BE2C (cell line): ENCODE measurements at places on chromosomes 11 and 22.

GRCh38 chr11:28913883-28914282 lies 805.7 kb downstream of the METTL15 start:
- peak; percentile 34 for DNase-seq

DNA sequence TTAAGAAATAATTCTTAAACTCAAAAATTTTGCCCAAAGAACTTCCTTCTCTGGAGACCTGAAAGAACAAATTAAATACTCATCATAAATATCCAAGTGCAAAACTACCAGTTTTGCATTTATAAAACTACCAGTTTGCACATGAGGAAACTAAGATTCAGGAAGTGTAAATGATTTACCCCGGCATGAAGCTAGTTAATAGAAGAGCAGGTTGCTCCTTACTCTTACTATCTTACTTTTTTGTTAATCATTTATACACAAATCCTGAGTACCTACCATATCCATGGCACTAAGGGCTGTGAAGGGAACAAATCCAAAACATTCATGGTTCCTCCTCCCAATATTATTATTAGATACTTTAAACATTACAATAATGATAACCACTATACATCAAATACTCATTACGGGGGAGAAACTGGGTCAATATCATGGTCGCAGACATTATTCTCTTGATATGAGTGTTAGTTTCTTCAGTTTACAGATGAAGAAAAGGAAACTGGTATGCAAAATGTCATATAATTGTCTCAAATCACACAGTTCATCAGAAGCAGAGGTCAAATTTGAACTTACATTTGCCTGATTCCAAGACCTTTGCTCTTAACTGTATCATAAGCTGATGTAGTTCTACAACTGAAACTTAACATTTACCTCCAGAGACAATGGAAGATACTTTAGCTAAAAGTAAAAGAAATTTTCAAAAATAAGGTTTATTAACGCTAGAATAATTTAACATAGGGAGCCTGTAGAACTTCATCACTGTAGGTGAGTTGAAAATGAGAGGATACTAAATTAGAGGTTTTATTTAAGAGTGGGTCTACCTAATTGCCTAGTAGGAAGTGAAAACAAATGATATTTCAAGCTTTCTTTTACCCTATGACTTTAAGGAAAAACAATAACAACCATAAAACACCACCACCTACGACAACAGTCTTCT lies 74.5 kb downstream of the FAM76B start:
- no peak for DNase-seq

DNA sequence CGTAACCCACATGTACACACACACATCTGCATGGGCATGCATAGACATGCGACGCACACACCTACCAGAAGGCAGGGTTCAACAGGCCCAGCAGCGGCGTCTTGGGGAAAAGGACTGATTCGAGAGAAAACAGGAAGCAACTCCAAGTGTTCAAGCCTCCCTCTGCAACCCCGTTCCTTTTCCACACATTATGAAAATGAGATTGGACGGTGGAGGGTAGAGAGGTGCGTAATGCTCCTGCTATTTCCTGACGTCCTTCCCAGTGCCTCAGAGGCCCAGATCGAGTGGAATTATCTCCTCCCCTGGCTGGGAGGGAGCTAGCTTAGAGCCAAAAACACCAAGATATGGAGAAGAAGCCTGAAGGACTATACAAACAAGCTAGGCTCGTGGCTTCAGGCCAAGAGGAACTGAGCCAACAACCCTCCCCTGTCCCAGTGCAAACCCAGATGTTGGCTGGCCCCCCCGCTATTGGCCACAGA lies 289.2 kb downstream of the MN1 start:
- DNase-seq, result no peak

- DNase-seq, result peak; percentile 3
These were observed 852.1 kb upstream of the LRRC4C start for GRCh38 chr11:42311514-42311913.

DNA sequence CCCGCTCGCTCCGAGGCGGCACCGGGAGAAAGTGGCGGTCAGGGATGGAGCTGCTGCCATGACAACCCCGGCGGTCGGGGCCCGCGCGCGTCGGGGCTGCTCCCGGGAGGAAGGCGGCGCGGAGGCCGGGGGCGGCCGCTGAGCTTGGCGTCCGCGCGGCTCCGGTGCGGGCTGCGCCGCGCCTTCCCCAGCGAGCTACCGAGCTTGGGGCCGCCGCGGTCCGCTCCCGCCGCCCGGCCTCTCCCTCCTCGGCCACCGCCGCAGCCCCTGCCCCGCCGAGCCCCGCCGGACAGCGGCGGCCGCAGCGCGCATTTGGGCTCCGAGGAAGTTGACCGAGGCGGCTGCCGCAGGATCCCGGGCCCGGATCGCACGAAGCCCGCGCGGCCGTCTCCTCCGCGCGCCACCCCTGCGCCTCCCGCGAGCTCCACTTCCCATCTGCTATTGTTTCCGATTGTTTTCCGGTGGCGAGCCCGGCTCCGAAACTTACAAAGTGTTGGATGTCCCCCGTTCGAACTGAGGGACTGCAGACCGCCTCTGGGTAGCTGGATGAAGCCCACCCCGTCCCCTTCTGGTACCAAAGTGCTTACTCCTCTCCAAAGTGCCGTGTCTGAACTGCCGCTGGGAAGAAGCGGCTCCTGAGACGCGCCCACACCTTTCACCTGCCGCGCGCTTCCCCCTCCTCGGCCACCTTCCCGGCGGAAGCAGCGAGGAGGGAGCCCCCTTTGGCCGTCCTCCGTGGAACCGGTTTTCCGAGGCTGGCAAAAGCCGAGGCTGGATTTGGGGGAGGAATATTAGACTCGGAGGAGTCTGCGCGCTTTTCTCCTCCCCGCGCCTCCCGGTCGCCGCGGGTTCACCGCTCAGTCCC lies 540.3 kb downstream of the NTM start:
- DNase-seq, result no peak

DNA sequence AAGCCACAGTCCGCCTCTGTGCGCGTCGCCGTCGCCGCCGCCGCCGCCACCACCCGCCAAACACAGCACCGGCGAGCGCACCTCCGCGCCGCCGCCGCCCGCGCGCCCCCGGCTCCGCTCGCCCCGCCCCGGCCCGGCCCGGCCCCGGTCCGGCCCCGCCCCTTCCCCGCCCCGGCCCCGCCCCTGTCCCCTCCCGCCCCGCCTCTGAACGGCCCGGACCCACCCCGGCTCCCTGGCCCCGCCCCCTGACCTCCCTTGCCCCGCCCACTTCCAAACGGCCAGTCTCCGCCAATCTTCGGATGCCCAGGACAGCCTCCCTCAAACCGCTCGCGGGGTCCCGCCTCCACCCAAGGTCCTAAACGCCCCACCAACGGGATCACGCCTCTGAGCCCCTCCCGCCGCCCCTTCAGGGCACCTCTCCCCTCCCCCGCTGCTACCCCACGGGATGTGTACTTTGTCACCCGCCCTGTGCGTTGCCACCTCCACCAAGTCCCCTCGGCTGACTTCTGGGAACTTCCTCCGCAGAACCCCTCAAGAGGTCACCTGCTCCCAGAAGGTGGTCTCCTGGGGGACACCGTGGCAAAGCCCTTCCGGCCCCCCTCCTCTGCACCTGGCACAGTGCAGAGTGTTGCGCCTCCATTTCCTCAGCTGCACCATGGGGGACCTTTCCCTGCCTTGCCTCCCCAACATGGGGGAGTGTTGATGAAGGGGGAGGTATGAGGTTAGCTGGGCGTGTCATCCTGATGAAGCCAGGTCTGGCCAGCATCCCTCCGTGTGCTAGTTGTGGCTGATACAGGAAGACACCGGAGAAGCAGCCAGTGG lies at the start of gene KIAA0930:
Gene KIAA0930 (minus strand): TSS at position 85 of the 822 bp plus-strand sequence. CDS start 191 bp downstream, outside the sequence.
- DNase-seq, result peak; percentile 81

GRCh38 chr11:129451524-129451923 lies 75.9 kb downstream of the BARX2 start:
- no peak for DNase-seq

- no peak for DNase-seq
These were observed 4.3 kb downstream of the BCO2 start for GRCh38 chr11:112179601-112180000.

GRCh38 chr11:94700622-94701021 lies 67.5 kb upstream of the AMOTL1 start:
- no peak for DNase-seq

DNA sequence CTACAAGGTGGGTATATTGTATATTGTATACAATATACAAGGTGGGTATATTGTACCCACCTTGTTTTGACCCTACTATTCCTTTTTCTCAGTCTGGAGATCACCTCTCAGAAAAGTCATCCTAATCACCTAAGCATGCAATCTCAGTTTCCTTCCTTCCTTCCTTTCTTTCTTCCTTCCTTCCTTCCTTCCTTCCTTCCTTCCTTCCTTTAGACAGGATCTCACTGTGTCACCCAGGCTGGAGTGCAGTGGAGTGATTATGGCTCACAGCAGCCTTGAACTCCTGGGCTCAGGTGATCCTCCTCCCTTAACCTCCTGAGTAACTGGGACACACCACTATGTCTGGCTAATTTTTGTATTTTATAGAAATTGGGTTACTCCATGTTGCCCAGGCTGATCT lies 1.2 kb upstream of the KCNE3 start:
- no peak for DNase-seq

- no peak for DNase-seq
These were observed 205.9 kb downstream of the ST3GAL4 start for GRCh38 chr11:126561327-126561893.

DNA sequence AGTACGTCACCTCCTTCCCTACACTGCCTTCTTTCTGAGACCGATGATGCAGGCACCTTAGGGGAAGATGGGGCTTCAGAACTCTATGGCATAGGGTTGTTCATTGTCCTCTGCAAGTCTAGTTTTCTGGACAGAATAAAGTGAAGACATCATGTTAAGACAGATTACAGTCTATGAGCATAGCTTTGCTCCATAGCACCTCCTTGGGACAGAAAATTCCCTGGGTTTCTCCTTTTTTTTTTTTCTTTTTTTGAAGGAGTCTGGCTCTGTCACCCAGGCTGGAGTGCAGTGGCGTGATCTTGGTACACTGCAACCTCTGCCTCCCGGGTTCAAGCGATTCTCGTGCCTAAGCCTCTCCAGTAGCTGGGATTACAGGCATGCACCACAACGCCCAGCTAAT lies 119.8 kb upstream of the CADM1 start:
- DNase-seq, result no peak

DNA sequence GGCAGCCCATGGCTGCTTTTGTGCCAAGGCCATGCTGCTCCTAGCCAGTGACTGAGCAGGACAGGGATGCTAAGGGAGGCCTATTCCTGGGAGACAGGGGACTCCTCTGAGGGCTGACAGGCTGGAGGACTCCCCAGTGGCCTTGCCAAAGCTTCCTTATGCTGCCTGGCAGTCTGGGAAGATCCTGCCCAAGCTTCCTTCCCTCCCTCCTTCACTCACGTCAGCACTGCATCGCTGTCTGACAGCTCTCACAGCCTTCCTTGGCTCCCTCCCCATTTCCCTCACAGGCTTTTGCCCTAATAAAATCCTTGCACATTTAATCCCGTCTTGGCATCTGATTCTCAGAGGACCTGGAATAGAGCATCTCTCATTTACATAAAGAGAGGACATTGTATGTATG lies 26.5 kb downstream of the HTR3A start:
- DNase-seq, result no peak

GRCh38 chr11:109036011-109036410 lies 371.1 kb downstream of the DDX10 start:
- no peak for DNase-seq
